ENCODE measurements at places on chromosomes 5 and 9. TPM values are rescaled to one million over a fixed set of nuclear protein-coding genes. Genes with fewer than 3 reads are reported as not detected.

IFNK gene
- not detected for total RNA-seq

BAAT gene
- total RNA-seq = not detected

ARL14EPL gene
- not detected for total RNA-seq

FREM1 gene
- 2.1 TPM for total RNA-seq

FOXD4L3 gene
- not detected for total RNA-seq

- no peak for DNase-seq
These were observed 58.7 kb downstream of the RAB3C start for GRCh38 chr5:58641533-58641932.

- no peak for DNase-seq
These were observed 696.5 kb upstream of the CDH9 start for GRCh38 chr5:27734838-27735237.

GRCh38 chr5:68730220-68730978, 363.4 kb upstream of the SLC30A5 start:
- no peak for DNase-seq

- DNase-seq = no peak
These were observed 103.3 kb downstream of the ZNF354C start for GRCh38 chr5:179163236-179164155.

DNA sequence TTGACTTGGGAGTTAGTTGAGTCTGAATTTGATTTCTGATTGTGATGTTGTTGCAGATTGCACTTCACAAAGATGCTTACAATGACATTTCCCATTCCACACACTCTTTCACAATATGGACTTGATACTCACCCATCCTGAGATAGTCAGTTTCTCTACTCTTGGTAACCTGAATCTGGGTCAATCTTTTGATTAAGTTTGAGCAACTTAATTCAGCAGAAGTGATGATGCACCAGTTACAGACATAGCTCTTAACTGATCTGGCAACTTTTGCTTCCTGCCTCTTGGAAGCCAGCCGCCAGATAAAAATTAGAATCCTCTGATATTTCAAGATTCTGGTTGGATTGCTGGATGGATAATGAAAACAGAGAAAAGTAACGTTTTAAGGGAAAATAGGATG, 79.7 kb upstream of the OSMR start:
- no peak for DNase-seq

GRCh38 chr5:3607541-3608181, 12.0 kb downstream of the IRX1 start:
- DNase-seq = no peak

GRCh38 chr9:99868845-99869244, 37.6 kb upstream of the STX17 start:
- DNase-seq = no peak

- DNase-seq = no peak
These were observed 196.2 kb upstream of the RAI14 start for GRCh38 chr5:34459908-34460307.

- DNase-seq = no peak
These were observed 85.8 kb downstream of the GNAQ start for GRCh38 chr9:77945798-77946197.

- DNase-seq = no peak
These were observed at the start of gene PCDHGA1 for GRCh38 chr5:141330299-141331080. Gene PCDHGA1 (plus strand): TSS chr5:141330514.

GRCh38 chr5:17151686-17152085, 65.7 kb upstream of the BASP1 start:
- no peak for DNase-seq

GRCh38 chr5:58617241-58617640, 34.4 kb downstream of the RAB3C start:
- DNase-seq = no peak
